ENCODE measurements at places on chromosomes 13 and 19.

- DNase-seq: peak; percentile 60
These were observed 27.0 kb downstream of the ARID3A start for GRCh38 chr19:952680-953444.

GRCh38 chr13:32911506-32911905, 104.7 kb upstream of the KL start:
- DNase-seq: peak; percentile 75

DNA sequence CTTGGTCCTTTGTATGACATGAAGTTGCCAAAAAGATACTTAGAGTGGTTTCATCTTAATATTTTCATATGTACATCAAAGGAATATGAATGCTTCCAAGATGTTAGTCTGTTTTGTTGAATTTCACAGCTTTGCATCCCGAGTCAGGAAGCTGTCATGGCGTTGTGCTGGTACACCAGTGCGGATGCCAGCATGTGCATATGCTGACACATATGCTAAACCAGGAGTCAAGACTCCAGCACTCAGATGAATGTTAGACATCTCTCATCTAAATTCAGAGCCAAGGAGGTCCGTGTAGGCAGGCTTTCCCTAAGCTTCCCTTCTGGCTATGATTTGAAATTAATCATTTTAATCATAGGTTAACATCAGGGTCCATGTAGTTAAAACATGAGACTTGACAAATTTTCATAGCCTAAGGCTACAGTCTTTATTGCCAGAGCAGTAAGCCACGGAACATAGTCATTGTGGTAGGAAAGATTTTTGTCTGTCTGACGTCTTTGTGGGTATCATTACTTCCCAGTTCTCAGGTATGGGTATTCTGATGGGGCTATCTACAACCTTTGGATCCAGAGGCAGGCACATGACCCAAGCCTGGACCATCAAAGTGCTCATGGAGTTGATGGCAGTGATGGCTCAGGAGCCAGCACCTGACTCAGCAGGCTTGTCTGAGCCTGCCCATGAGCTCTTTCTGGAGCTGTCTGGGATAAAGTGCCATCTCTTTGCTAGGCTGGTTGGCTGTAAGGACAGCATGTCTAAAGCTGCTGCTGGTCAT, 246.1 kb downstream of the KCNRG start:
- DNase-seq: no peak

DNA sequence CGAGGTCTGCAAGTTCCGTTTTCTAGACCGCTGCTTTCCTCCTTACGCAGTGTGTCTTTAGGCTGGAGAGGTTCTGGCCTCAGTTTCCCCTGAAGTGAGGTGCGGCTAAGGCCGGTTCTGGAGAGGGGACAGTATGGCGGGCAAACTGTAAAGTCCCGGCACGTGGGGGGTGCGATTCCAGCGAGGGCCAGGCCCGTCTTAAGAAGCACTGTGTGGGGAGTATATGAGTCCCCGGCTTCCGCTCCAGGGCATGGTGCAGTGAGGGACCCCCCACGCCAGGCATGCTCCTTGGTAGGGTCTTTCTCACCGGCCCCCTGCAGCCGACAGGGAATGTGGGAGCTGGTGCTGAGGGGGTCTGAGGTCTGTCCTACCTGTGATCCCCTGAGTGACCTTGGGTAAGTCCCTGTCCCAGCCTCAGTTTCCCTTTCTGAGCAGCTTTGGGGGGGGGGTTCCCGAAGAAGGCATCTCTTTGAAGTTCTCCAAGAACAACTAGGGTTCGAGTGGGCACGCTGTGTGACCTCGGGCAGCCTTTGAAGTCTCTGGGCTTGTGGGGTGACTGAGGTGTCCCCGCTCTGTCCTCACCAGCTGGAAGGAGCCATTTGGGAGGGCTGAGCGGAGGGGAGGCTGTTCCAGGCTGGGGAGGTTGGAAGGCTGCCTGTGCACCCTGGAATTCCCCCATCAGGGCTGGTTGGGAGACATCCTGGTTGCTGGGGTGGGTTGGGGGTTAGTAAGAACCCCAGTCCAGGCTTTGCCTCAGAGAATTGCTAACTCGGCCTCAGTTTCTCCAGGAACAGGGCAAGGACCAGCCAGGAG, 1.5 kb downstream of the NFIC start:
- no peak for DNase-seq

DNA sequence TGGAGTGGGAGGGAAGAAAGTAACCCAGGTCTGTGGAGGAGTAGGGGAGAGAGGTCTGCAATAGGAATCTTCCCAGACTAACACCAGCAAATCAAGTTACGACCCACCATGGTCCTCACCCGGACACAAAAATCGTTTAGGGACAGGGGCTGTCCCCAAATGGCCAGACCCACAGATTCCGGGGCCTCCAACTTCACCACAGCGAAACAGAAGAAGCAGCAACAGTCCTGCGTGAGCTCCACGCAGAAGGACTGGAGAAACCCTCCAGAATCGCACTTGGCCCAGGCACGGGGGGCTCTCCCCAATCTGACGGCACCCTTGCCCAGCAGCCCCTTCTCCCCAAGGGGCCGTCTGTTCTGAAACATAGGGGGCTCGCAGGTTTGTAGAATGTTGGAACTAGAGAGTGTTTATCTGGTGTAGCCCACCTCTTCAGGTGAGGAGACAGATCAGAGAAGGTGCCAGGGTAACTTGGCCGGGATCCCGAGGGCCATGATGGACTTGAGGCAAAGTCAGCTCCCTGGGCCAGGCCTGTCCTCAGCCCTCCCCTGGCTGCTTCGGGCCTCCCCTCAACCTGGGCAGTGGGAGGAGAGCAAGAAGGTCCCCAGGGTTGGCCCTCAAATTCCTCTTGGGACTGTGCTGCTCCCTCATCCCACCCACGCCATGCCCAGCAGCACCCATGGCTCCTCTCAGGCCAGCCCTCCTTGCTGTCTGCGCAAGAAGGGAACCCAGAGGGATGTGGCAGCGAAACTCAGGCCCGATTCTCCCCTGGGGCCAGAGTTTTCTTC, 82.5 kb upstream of the GPR183 start:
- DNase-seq: no peak

- DNase-seq: peak; percentile 32
These were observed 4.8 kb upstream of the LAMP1 start for GRCh38 chr13:113292021-113292862.

DNA sequence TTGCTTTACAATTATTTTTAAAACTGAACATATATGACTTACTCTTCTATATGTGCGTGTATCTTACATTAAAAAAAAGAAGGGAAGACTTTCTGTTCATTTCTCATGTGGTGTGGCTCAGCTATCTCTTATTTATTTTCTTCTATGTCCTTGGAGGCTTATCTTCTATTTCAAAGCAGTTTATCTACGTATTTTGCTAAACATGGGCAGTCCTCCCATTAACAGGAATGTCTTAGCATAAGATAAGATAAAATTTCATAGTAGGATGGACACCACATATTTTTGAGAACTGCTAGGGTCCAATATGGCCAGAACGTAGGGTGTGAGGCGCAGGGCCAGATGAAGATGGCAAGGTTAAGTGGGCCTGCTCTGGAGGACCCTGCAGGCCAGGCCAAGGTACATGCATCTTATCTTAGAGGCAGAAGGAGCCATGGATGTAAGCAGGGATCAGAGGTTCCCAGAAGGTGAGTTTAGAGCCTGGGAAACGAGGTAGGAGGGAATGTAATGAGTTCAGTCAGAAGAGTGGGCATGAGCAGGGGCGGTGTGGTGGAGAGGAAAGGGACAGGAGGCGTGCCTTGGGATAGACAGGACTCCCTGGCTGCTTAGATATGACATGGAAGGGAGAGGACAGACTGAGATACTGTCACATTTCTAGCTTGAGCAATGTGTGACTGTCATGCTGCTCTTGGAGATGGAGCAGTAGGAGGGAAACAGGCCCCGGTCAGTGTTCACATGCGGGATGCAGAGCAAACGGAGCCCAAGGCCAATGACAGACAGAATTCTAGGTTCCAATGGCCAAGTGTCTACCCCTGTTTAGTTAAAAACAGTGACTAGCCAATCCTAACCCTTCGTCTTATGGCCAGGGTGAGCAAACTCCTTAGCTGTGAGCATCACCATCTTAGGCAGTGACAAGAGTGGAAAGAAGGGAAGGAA, 68.6 kb upstream of the MEDAG start:
- DNase-seq: no peak

- DNase-seq: peak; percentile 97
These were observed at the start of gene CDADC1 for GRCh38 chr13:49247643-49248621. TSS of gene CDADC1 (plus strand) at chr13:49247925. CDS start at chr13:49248038, 113 bp downstream.

DNA sequence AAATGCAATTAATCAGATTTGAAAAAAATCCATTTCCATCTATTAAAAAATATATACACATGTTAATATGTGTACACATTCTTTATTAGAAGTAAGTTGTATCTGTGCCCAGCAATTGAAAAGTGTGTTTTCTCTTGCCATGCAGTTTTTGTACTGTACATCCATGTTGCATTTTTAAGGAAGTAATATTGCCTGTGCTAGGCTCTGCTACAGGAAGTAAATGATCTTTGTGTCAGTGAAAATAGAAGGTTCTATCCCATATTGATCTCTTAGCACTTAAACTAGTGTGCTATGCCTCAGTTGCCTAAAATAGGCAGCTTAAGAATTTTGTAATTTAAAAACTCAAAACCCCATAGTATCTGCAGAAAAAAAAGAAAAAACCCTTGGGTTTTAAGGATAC, 122.5 kb downstream of the CDK8 start:
- no peak for DNase-seq

DNA sequence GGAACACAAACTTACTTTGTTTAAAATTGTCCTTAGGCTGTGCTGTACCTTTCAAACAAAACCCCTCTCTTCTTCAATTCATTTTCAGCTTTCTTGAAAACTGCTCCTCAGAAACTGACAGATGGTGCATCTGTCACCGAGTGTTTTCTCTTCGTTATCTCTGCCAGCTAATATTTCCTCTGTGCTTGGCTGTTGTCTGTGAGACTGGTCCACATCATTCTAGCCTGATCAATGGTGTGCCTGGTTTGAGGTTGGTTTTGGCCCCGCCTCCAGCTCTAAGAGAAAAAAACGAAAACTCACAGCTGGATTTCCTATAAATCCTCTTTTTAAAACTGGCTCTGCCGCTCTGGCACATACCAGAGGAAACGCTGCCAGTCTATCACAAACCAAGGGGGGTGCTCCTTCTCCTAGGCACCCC, 79.7 kb downstream of the STARD13 start:
- DNase-seq: peak; percentile 71

GRCh38 chr13:112967686-112968379, 1.2 kb upstream of the MCF2L start:
- DNase-seq: no peak

DNA sequence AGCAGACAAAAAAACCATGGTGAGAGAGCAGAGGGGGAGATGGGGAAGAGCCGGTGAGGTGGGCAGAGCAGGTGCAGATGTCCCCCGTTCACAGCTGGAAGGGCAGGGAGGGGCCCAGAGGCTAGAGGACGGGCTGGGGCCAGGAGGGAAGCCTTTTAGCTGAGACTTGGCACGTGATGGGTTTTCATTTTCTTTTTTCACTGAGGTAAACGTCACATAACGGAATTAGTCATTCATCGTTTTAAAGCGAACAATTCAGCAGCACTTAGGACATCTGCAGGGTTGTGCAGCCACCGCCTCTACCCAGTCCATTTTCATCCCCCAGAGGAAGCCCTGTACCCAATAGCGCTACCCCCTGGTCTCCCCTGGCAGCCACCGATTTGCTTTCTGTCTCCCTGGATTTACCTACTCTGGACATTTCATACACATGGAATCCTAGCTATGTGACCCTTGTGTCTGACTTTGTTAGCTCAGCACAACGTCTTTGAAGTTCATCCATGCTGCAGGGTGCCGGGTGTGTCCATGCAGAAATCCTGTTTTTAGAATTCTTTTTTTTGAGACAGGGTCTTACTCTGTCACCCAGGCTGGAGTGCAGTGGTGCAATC, 16.0 kb upstream of the EMC10 start:
- peak; percentile 63 for DNase-seq

- DNase-seq: no peak
These were observed 278.7 kb upstream of the KLHL1 start for GRCh38 chr13:70386919-70387318.

- peak; percentile 74 for DNase-seq
These were observed 17.7 kb upstream of the FBXO17 start for GRCh38 chr19:38993271-38993670.

GRCh38 chr13:48728226-48728625, 74.5 kb downstream of the CYSLTR2 start:
- DNase-seq: no peak

DNA sequence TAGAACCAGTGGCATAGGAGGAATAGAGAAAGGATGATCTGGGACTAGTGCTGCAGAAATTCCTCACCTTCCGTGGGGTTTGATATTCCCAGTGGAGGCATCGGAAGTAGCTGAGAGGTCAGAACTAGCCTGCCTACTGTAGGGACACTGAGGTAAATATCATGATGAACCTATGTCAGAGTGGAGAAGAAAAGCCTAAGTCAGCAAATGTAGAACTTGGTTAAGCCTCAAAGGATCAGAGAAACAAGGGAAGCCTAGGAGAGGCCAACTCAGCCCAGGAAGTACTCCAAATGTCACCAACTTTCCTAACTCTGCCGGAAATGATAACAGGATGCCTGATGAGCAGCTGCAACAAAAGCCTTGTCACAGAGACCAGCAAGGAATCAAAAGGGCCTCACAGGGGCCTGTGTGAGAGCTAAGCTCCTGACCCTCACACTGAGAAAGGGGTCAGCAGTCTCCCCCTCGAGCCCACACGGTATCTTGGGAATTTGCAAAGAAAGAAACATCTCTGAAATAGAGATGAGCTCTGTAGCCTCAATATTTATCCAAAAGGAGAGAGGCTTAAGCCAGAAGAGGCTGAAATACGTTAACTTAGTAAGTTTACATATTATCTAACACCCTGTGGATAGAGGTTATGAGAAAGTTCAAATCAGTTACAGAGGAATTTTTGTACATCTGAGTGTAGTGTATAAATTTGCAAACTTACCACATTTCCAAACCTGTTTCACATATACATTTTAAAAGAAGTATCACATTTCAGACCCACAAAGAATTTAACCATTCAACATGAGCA, 1064.3 kb downstream of the DIAPH3 start:
- peak; percentile 80 for DNase-seq

DNA sequence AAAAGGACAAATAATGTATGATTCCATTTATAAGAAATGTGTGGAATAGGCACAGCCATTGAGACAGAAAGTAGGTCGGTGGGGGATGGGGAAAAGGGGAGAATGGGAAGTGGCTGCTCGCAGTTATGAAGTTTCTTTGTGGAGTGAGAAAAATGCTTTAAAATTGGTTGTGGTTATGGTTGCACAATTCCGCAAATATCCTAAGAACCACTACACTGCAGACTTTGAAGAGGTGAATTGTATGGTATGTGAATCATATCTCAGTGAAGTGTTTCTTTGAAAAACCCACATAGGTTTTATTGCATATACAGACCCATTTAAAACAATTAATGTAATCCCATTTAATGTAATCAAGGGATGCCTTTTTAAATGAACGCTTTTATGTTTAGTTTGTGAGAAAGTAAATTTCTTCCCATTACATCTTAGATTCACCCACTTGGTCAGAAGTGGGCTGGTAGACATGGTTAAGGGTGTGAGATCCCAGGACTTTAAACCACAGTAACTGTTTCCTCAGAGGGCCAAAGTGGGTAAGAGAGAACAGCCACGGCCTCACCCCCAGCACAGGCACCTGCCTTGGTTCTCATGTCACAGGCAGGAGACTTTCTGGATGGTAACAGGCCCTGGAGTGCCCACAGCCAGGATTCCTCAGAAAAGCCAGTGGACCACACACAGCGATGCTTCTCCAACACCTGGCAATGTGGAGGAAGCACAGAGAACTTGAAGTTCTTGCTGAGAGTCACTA, 119.3 kb upstream of the GJB6 start:
- DNase-seq: peak; percentile 90

GRCh38 chr13:34749046-34749445, 193.0 kb upstream of the NBEA start:
- no peak for DNase-seq

All from iris pigment epithelial cell (primary cell).